OCI-M1 (cell line): ENCODE measurements at places on chromosomes 4 and X.

DNA sequence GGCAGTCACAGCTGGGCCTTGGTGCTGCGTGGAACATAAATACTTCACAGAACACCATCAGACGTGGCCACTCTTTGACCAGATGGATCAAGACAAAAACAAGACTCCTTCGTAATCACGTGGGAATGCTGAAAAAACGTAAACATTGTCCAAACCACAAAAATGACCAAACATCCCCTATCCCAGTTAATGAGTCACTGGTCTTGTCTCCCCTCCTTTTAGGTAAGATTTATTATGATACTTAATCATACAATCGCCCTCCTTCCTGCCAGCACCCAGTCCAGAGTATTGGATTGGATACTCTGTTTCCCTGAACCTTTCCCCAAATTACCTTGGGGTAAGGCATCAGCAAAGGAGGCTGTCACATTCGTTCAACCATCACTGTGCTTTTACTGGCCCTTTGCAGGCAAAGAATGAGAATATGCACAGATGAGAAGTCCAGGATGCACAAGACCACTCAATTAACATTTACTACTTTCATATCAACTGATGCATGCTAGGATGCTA is 601 bp upstream of the TCEANC start:
- peak; percentile 61 for DNase-seq

- DNase-seq, result no peak
Measured at GRCh38 chrX:136867518-136867917, 13.0 kb downstream of the RBMX start.

DNA sequence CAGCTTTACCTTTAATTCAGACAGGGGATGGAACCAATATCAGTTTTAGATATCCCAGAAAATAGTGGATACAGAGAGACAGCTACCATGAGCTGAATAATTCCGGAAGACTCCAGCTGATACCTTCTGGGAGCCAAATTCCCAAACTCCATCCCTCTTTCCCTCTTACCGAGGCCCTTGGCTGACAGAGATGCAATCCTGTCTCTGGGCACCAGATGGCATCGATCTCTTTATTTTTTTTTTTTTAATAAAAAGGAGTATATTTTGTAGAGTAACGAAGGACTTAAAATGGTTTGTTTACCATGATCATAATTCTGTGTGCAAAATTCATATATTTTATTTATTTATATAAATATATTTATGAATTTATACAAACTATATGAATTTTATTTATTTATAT is 31.0 kb downstream of the RAB40A start:
- peak; percentile 1 for DNase-seq

GRCh38 chr4:106690487-106690886 is 321.9 kb upstream of the GIMD1 start:
- DNase-seq, result peak; percentile 78

GRCh38 chrX:110204986-110205385 is 112.9 kb downstream of the AMMECR1 start:
- no peak for DNase-seq

GRCh38 chr4:111696505-111696904 is 448.7 kb upstream of the FAM241A start:
- no peak for DNase-seq
